Activated CD8-positive, alpha-beta T cell treated with anti-CD3 and anti-CD28 coated beads, Interleukin-2, amount 10 ng/mL, durations not matched to agents 7 days and 5 days (primary cell): ENCODE measurements at places on chromosomes 3 and 15. TPM values are rescaled to one million over a fixed set of nuclear protein-coding genes. Genes with fewer than 3 reads are reported as not detected.

GRCh38 chr15:67843571-67844387 is 3.9 kb upstream of the RNU6-1 start:
- no peak overlapping the region for H3K4me3 ChIP-seq
- peaks cover 9% of the 10 kb centered on the region for H3K27me3 ChIP-seq
- no peak for DNase-seq

DNA sequence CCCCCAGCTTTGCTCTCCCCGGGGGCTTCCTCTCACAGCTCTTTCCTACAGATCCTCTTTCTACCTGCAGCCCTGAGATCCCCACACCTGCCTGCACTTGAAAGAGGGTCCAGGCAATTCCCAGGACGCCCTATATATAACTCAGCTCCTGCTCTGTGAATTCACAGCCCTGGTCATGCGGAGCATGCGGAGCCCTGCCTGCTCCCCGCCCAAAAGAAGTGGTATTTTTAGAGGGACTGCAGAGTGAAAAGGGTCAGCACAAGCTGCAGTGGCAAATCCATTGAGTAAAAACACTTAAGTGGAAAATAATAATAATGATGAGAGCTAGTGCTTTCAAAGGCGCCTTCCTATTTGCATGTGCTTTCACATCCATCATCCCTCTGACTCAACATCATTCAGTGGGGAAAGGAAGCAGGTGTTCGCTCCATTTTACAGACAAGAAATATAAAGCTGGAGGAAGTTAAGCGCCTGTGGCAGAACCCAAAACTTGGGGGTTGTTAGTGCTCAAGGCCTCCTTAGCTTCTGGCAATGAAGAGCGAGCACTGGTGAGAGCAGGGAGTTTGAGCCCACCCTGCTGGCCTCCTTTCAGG is 76.3 kb upstream of the LIPC start:
- peaks cover 24% of the 10 kb centered on the region for H3K4me1 ChIP-seq
- no peaks in the 10 kb centered on the region for H3K36me3 ChIP-seq
- no peak overlapping the region for H3K4me3 ChIP-seq
- peaks cover 4% of the 10 kb centered on the region for H3K27me3 ChIP-seq
- no peak for DNase-seq

Gene CCR4
- 2.9 TPM for total RNA-seq

DNA sequence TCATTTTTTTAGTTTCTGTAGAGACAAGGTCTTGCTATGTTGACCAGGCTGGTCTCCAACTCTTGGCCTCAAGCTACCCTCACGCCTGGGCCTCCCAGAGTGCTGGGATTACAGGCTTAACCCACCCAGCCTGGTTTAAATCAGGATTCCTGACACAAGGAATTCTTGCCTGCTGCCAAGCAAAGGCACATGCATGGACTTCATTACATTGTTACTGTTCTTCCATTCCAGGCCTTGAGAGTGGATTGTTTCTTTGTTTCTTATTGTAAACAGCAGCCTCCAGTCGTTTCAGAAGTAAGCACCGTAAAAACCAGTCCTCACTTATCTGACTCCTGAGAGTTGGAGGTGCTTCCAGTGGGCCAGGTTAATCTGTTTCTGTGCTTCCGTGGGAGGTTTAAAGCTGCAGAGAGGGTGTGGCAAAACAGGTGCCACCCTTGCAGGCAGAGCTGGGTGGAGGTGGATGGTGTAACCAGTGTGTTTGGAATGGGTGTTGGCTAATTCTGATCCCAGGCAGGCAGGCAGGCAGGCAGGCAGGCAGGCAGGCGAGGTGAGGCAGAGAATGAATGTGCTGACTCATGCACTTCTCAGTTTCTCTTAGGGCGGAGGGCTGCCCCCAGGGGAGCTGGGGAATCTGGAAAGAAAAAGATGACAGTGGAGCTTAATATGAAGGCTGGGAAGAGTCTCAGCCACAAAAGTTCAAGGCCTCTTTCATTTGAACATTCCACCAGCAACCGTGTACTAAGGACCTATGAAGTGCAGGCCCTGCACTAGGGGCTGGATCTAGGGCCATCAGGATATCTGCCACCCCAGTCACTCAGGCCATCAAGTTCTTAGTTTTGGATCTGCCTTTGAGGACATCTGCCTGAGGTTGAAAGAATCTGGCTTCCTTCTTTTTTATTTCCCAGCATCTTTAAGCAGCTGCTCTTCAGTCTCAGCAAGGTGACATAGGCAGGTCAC is 37.0 kb upstream of the CDCP1 start:
- peaks cover 37% of the 10 kb centered on the region for H3K4me1 ChIP-seq
- no peak for DNase-seq
- no peaks in the 10 kb centered on the region for H3K36me3 ChIP-seq
- H3K27me3 ChIP-seq, result peaks cover 18% of the 10 kb centered on the region
- no peak overlapping the region for H3K4me3 ChIP-seq

Gene CFAP161
- not detected for total RNA-seq

DNA sequence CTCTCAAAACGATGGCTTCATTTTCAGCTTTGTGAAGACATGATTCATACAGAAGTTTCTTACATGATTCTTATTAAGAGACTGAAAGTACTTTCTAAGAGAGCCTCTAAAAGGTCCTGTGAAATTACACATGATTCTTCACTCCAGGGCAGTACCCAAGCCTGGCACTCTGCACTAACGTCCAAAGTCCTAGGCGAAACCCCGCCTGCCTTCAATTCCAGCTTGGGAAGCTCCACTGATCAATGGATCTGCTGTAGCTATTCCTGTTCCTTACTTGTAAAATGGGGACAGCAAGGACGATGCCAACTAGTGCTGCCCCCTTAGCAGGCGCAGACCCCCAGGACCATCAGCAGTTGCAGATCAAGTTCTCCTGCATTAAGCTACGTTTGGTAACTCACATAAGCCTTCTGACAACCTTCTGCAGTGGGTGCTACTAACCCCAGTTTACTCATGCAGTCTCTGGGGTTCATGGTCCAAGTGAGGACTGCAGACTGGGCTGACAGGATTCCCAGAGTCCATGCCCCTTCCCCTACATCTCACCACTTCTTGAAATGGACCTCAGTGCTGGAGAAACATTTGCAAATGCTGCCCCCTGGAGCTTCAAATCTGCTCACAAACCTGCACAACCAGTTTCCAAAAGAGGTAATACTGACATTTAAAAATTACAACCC is 10.6 kb downstream of the CHCHD4 start:
- peaks cover 36% of the 10 kb centered on the region for H3K36me3 ChIP-seq
- no peaks in the 10 kb centered on the region for H3K4me1 ChIP-seq
- no peak overlapping the region for H3K4me3 ChIP-seq

GRCh38 chr15:62938825-62939224 is 103.7 kb upstream of the TPM1 start:
- no peak for DNase-seq
- peaks cover 14% of the 10 kb centered on the region for H3K27me3 ChIP-seq
- H3K4me1 ChIP-seq, result no peaks in the 10 kb centered on the region
- no peak overlapping the region for H3K27ac ChIP-seq
- H3K4me3 ChIP-seq, result no peak overlapping the region

GRCh38 chr3:147305533-147306250 is 100.7 kb downstream of the ZIC4 start:
- H3K4me1 ChIP-seq, result no peaks in the 10 kb centered on the region
- H3K27ac ChIP-seq, result no peak overlapping the region
- no peaks in the 10 kb centered on the region for H3K36me3 ChIP-seq
- no peak for DNase-seq
- H3K4me3 ChIP-seq, result no peak overlapping the region

GRCh38 chr3:126258670-126259069 is 78.3 kb upstream of the ALDH1L1 start:
- no peaks in the 10 kb centered on the region for H3K27me3 ChIP-seq
- no peaks in the 10 kb centered on the region for H3K36me3 ChIP-seq
- H3K27ac ChIP-seq, result no peak overlapping the region
- peak; percentile 25 for DNase-seq
- peaks cover 6% of the 10 kb centered on the region for H3K4me1 ChIP-seq

DNA sequence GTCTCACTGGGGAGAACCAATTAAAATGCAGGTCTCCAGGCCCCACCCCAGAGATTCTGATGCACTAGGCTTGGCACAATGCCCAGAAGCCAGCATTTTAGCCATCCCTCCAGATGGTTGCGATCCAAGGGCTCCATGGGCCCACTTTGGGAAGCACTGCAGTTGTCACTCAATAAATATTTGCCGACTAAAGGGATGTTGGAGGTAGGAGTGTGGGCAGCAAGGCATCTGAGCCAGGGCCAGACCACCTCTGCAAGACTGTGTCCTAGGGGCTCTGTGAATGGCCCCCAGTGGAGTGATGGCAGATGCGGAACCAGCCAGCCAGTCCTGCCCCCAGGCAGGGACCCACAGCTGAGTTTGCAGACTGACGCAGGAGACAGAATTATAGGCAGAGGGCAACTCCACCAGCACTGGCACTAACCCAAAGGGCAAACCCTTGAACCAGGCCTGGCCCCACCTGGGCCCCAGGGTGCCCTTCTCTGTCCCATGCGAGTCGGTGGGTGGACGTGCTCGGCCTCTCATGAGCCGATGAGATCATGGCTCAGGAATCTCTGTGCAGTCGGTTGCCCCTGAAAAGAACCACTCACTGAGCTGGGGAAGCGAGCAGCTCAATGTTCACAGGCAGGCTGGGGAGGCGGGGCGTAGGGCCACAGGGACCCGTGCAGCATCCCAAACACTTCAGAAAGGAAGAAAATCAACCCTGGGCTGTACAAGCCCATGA is 49.7 kb downstream of the SEMA5B start:
- DNase-seq, result no peak
- H3K36me3 ChIP-seq, result no peaks in the 10 kb centered on the region
- no peak overlapping the region for H3K4me3 ChIP-seq

DNA sequence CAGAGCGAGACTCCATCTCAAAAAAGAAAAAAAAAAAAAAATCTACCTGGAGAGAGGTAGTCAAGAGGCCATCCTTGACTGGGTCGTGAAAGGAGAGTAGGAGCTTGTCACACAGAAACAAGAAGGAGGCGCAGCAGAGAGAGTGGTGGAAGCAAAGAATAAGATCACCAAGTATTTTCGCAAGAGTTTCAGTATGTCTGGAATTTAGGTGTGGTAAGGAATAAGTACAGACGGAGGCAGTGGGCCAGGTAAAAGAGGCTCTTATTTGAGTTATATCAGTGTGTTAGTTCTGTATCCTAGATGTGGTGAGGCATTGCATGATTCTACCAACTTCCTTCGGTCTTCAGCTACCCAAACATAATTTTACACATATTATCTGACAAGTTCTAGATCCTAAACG is 14.6 kb upstream of the ATP10A start:
- no peak overlapping the region for H3K4me3 ChIP-seq
- no peak overlapping the region for H3K27ac ChIP-seq
- no peaks in the 10 kb centered on the region for H3K36me3 ChIP-seq
- H3K27me3 ChIP-seq, result no peaks in the 10 kb centered on the region
- H3K4me1 ChIP-seq, result peaks cover 3% of the 10 kb centered on the region
